ENCODE measurements at places on chromosomes 2 and 18.

DNA sequence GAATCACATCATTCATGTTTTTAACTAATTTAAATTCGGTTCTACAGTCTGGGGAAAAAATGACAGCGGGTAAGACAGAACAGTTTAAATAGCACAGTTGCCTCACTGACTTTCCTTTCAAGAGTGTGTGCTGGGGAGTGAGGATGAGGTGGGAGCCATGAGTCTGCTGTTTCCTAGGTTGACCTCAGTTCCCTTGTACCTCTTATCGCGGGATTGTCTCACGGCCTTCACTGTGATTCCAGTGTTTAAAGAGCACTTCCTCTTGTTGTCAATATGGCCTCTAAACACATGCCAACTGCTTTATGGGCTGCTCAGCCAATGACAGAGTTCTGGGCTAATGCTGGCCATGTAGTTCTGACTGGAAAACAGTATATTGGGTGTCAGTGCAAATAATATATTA, 41.6 kb upstream of the ALMS1 start:
- DNase-seq, result no peak

DNA sequence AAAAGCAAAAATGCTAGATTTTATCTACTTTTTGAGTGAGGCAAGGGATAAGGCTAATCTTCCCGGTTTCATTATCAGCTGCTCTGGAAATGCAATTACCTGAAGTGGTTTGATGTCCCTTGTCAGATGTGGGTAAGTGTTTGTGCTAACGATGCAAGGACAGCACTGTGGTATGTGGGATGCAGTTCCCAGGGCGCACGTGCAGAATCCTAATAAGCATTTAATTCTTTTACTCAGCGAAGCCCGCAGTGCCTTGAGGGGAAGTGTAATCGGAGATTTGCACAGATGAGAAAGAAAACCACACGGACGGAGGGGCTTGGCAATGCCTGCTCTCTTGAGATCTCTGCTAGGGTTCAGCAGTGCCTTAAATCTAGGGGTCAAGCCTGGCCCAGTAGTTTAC, 108.5 kb upstream of the LYPD6 start:
- no peak for DNase-seq

DNA sequence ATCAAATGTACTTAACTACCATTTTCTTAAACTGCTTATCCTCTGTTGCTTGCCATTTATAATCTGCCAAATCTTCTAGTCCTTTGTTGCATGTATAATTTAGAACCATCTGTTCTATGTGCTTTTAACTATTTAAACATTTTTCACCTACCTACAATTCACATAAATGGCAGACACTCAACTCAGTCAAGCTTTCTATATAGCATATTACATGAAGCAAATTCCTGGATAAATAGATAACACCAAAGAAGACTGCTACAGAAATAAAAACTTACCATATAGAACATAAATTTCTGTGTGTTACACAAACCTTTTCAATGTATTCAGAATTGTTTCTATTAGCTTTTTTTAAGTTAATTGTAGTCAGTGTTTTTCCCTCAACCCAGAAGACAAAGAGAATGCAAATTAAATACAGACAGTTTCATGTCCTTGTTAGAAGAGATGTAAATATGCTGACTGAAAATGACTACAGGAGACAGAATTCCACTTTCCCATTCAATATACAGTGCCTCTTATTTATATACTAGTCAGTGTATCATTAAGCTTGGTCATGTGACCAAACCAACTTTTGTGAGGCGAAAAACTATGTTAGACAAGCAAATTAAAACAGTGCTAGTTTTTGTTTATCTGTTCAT, 2.6 kb downstream of the BAZ2B start:
- DNase-seq, result peak; percentile 11

DNA sequence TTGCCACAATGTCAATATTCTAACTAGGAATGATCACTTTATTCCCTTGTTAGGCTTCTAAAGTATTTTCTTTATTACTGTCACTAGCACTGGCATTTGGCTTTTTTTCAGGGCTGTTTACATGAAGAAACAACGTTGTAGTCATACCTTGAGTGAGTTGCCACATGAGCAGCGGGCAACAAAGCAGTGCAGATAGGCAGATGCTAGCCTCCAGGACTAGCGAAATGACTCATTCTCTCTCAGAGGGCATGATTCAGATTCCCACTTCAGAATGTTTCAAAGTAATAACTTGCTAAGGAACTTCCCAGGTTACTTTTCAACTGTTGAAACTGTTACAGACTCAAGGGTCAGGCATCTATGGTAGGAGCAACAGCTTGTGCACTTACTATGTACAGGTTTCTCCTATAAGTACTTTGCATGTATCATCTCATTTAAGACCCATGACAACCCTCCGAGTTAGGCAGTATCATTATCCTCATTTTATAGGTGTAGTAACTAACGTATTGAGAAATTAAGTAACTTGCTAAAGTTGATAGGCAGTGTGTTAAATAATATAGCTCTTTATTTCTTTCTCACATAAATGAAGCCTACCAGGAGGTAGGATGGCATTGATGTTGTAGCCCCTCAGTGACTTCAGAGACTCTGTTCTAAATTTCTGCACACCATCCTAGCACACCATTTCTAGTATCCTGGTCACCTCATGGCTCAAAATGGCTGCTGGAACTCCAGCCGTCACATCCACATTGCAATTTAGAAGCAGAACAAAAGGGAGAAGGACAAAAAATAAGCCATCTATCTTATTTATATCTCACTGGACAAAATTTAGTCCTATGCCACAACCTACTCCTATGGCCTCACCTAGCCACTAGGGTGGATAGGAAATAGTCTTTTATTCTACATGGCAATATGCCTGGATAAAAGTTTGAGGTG, 83.3 kb downstream of the ICOS start:
- peak; percentile 81 for DNase-seq

GRCh38 chr18:80148326-80149199, 39.5 kb downstream of the ADNP2 start:
- DNase-seq, result no peak

DNA sequence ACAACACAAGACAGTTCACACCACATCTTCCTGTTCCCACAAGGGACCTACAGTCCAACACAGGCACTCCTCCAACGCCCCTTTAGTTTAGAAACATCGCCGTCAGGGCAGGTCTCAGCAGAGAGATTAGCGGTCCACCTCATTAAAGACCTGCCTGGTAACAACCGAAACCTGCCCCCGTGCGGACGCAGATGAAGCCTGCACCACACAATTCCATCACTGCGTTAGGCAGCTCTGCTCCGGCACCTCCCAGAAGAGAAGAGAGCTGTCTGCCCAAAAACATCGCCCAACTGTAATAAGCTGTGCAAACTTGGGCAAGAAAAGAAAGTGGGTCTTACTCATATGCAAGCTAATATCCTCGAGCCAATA, 32.7 kb downstream of the ZNF516 start:
- DNase-seq, result no peak

DNA sequence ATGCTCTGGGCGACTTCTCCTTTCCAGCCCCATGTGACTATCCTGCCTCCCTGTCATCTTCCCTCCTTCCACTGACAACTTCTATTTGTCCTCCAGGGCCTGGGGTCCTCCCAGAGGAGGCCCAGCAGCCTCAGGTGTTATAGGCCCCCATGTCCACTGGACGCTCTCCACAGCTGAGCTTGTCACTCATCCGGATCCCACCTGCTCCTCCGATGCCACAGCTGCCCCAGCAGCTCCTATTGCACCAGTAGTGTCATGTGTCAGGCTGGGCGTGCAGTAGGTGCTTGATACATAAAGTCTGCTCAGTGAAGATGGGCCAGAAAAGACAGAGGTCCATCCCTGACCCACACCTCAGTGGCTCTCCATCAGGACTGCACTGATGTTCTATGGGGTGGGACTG, 305.7 kb upstream of the MYT1L start:
- no peak for DNase-seq

- no peak for DNase-seq
Observed at GRCh38 chr2:85668009-85668856, at the start of gene SFTPB. SFTPB (minus strand) TSS chr2:85668199; CDS start chr2:85668183, 16 bp downstream.

Measured in HT1080 (cell line).